ENCODE measurements at places on chromosomes 6 and 20.

DNA sequence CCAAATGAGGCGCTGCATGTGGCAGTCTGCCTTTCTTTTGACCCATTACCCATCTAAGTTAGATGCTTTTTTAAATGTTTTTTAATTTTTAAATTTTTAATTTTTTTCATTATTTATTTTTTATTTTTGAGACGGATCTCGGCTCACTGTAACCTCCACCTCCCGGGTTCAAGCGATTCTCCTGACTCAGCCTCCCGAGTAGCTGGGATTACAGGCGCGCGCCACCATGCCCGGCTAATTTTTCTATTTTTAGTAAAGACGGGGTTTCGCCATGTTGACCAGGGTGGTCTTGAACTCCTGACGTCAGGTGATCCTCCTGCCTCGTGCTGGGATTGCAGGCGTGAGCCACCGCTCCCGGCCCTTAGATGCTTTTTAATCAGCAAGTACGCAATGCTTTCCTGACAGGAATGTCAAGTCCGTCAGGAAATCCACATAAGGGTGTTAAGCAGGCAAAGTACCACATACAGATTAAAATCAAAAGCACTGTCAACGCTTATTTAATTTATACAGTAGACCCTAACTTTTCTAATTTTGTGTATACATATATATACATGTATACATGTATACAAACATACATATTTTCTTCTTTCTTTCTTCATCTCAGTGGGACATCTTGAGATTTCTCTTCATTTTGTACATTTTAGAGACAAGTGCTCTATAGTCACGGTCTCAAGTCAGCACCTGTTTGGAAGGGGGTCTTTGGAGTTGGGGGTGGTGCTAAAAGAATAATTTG is 995 bp upstream of the GSTA4 start:
- DNase-seq, result peak; percentile 38

DNA sequence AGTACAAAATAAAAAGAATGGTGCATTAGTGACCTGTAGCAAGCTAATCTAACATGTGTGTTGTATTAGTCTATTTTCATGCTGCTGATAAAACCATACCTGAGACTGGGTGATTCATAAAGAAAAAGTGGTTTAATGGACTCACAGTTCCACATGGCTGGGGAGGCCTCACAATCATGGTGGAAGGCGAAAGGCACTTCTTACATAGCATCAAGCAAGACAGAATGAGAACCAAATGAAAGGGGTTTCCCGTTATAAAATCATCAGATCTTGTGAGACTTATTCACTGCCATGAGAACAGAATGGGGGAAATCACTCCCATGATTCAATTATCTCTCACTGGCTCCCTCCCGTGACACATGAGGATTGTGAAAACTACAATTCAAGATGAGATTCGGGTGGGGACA is 45.4 kb upstream of the AIG1 start:
- no peak for DNase-seq

DNA sequence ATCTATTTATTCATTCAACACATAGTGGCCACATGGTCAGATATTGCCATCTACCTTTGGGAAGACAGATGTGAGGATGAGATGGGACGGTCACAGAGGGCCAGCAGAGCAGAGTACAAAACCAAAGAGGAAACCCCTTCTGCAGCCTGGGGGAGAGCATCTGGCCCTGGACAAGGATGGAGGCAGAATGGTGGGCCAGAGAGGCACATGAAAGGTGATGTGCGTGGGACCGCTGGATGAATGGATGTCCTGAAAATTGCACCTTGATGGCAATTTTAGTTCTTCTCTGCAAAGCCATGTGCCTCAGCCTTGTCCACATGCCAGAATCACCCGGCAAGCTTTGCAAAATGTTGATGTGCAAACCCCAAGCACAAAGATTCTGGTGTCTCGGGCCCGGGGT is 77.4 kb upstream of the CD93 start:
- no peak for DNase-seq

- DNase-seq, result no peak
These were observed 79.6 kb downstream of the TTLL2 start for GRCh38 chr6:167404385-167405049.

DNA sequence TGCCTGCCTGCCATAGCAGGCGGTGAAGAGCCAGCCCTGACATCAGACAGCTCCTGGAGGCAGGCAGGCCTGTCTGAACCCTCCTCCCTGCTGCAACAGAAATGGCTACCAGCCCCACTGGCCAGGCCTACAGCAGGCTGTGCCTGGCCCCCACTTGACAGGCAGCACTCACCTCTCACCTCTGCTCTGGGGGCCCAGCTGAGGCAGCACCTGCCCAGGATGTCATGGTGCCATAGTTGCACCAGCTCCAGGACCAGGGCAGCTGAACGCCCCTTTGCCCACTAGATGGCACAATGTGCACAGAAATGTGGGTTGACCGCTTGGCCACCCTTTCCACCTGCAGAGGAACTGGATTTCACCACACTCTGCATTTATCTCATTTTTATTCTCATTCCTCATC is 30.6 kb downstream of the MRPL14 start:
- DNase-seq, result peak; percentile 32

DNA sequence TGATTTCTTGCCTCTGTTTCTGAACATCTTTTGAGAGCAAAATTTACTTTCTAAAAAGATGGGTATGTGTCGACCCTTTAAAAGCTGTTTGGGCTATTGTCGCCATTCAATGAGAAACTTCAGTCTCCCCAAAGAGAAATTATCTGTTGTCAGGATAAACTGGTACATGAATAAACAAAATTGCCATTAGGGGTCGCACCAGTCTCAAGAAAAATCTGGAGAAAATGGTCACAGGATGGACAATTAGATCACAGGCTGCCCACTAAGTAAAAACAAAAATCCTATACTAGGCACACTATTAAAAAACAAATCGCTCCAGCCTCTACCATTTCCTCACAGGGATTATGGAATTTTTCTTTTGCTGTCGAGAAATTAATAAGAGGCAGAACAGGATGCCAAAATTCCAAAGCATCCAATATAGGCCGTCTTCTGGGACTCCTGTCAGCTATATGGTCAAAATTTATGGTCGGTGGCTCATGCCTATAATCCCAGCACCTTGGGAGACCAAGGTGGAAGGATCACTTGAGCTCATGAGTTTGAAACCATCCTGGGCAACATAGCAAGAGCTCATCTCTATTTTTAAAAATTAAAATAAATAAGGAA is 5.5 kb upstream of the HLA-E start:
- no peak for DNase-seq

- DNase-seq, result no peak
These were observed 50.6 kb downstream of the SRC start for GRCh38 chr20:37396416-37397075.

Data from GM06990 (cell line).